ENCODE measurements at places on chromosomes 12 and 14. TPM values are rescaled to one million over a fixed set of nuclear protein-coding genes. Genes with fewer than 3 reads are reported as not detected.
A peak's percentile ranks its signal among the peaks of the same experiment; 100 is the strongest.

SLC2A14 gene
- not detected for total RNA-seq

DNA sequence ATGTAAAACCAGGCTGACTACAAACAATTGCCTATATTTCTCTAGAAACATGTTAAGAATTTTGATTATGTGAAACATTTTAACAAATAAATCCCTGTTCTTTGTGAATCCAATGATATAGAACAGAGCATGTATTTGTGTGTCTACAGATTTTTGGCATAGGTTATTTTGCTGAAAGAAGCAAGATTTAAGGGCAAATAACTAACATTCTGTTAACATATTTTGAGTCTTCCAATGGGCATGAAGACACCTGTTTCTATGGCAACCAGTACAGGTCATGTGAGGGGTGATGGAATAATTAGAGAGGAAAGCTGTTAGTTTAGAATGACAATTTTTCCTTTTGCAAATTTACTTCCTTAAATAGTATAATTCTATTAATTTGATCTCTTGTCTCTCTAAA lies 8.8 kb downstream of the ART4 start:
- no peak overlapping the region for H3K27ac ChIP-seq
- H3K27me3 ChIP-seq: no peaks in the 10 kb centered on the region
- no peaks in the 10 kb centered on the region for H3K36me3 ChIP-seq
- H3K4me3 ChIP-seq: no peak overlapping the region
- no peak for DNase-seq

DNA sequence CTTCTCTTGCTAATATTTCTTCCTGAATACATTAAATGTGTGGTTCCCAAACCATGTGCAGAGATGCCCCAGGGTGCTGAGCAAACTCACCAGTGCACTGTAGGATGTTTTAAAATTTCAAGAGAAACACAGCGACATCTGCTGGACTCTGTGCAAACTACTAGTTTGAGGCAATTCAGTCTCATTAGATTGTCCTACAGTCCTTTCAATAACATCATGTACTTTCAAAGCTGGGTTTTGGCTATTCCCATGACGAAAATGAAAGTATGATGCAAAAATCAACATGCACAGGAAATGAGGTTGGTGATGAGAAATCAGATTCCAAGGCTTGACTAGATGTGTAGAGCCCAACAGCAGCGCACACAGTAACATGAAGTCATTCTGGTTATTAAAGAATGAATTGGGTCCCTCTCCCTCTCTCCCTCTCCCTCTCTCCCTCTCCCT lies 66.3 kb downstream of the CLIP1 start:
- no peaks in the 10 kb centered on the region for H3K4me1 ChIP-seq
- H3K27me3 ChIP-seq: no peaks in the 10 kb centered on the region
- H3K4me3 ChIP-seq: no peak overlapping the region
- no peak overlapping the region for H3K27ac ChIP-seq

GRCh38 chr12:39420043-39420442 lies 22.9 kb downstream of the KIF21A start:
- no peaks in the 10 kb centered on the region for H3K27me3 ChIP-seq
- no peak overlapping the region for H3K4me3 ChIP-seq
- H3K4me1 ChIP-seq: no peaks in the 10 kb centered on the region
- DNase-seq: no peak
- H3K36me3 ChIP-seq: no peaks in the 10 kb centered on the region

RNF34 gene
- 30.2 TPM for total RNA-seq

DNA sequence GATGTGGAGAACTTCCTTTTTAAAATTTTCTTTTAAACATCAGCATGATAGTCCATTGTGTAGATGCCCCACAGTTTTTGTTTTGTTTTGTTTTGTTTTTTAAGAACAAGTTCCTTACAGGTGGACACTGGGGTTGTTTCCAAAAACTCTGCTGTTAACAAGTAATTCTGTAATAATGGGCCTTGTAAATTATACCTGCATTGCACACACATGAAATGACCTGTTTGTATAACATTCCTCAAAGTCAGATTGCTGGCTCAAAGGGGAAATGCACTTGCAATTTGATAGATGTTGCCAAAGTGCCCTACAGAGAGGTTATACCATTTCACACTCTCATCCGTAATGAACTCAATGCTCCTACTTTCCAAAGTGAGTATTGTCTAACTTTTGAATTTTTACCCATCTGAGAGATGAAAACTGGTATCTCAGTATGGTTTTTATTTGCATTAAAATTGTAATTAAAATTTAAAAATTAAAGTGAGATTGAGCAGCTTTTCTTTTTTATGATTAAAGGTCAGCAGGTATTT lies 89.2 kb downstream of the SPPL3 start:
- H3K4me3 ChIP-seq: no peak overlapping the region
- H3K27ac ChIP-seq: no peak overlapping the region
- H3K27me3 ChIP-seq: no peaks in the 10 kb centered on the region
- H3K36me3 ChIP-seq: no peaks in the 10 kb centered on the region

GRCh38 chr14:65103150-65103760 lies 938 bp upstream of the MAX start:
- H3K4me3 ChIP-seq: peak overlapping the region; percentile 85
- peak overlapping the region; percentile 64 for H3K27ac ChIP-seq

PRB2 gene
- not detected for total RNA-seq

RERG gene
- total RNA-seq: 31.9 TPM

- no peaks in the 10 kb centered on the region for H3K27me3 ChIP-seq
- no peaks in the 10 kb centered on the region for H3K36me3 ChIP-seq
- H3K27ac ChIP-seq: no peak overlapping the region
- no peaks in the 10 kb centered on the region for H3K4me1 ChIP-seq
- no peak overlapping the region for H3K4me3 ChIP-seq
Measured at GRCh38 chr12:84920331-84920730, 7.7 kb upstream of the SLC6A15 start.

GRCh38 chr12:24480766-24481449 lies 468.0 kb downstream of the BCAT1 start:
- no peaks in the 10 kb centered on the region for H3K36me3 ChIP-seq
- no peak for DNase-seq
- no peak overlapping the region for H3K27ac ChIP-seq
- H3K4me3 ChIP-seq: no peak overlapping the region
- H3K27me3 ChIP-seq: no peaks in the 10 kb centered on the region
- H3K4me1 ChIP-seq: no peaks in the 10 kb centered on the region

GRCh38 chr14:87908550-87908949 lies 84.4 kb downstream of the GALC start:
- no peaks in the 10 kb centered on the region for H3K36me3 ChIP-seq
- no peaks in the 10 kb centered on the region for H3K27me3 ChIP-seq
- no peak overlapping the region for H3K27ac ChIP-seq
- DNase-seq: no peak
- no peak overlapping the region for H3K4me3 ChIP-seq

DNA sequence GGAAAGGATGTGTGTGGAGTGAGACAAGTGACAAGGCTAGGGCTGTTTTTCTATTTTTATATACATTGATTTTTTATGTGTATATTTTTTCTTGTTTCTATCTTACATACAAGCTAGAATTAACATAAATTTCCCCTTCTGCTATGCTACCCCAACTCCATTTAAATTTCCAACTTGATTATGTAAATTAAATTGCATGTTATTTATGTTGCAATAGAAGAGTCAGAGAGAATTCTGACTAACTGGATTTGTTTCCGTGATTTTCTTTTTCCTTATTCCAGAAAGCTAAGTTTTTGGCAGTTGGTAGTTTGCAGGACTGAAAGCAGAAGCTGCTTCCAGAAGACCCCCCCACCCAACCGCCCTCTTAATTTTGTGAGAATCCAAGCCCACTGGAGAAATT lies 8.9 kb upstream of the YBX3 start:
- no peaks in the 10 kb centered on the region for H3K36me3 ChIP-seq
- H3K27me3 ChIP-seq: no peaks in the 10 kb centered on the region
- no peak for DNase-seq
- H3K4me1 ChIP-seq: no peaks in the 10 kb centered on the region
- H3K4me3 ChIP-seq: no peak overlapping the region

- H3K27me3 ChIP-seq: no peaks in the 10 kb centered on the region
- no peak overlapping the region for H3K27ac ChIP-seq
- H3K4me1 ChIP-seq: no peaks in the 10 kb centered on the region
- no peaks in the 10 kb centered on the region for H3K36me3 ChIP-seq
Measured at GRCh38 chr12:80756875-80757274, 40.2 kb downstream of the MYF5 start.

FAM90A1 gene
- total RNA-seq: not detected

GRCh38 chr14:103118663-103119404 lies 4.4 kb upstream of the TNFAIP2 start:
- peaks cover 64% of the 10 kb centered on the region for H3K4me1 ChIP-seq
- H3K36me3 ChIP-seq: no peaks in the 10 kb centered on the region
- no peak overlapping the region for H3K4me3 ChIP-seq
- DNase-seq: no peak
- H3K27ac ChIP-seq: peak overlapping the region; percentile 76

TRIM9 gene
- total RNA-seq: 2.2 TPM

ATL1 gene
- 6.9 TPM for total RNA-seq

- H3K36me3 ChIP-seq: no peaks in the 10 kb centered on the region
- H3K4me1 ChIP-seq: no peaks in the 10 kb centered on the region
- no peak overlapping the region for H3K4me3 ChIP-seq
- DNase-seq: no peak
Measured at GRCh38 chr12:76201758-76202157, 117.3 kb upstream of the NAP1L1 start.

A2ML1 gene
- total RNA-seq: 194 TPM

SDR9C7 gene
- 11.0 TPM for total RNA-seq

RNU4-1 gene
- under 0.01 TPM for total RNA-seq

GRCh38 chr14:51490205-51490604 lies 161.5 kb upstream of the FRMD6 start:
- H3K4me3 ChIP-seq: no peak overlapping the region
- no peak overlapping the region for H3K27ac ChIP-seq
- H3K36me3 ChIP-seq: no peaks in the 10 kb centered on the region
- H3K4me1 ChIP-seq: no peaks in the 10 kb centered on the region
- no peak for DNase-seq
- no peaks in the 10 kb centered on the region for H3K27me3 ChIP-seq

SERPINA12 gene
- total RNA-seq: 8.6 TPM

UNC79 gene
- total RNA-seq: 0.49 TPM

GRCh38 chr12:2239381-2239871 lies 186.6 kb downstream of the CACNA1C start:
- H3K27me3 ChIP-seq: no peaks in the 10 kb centered on the region
- no peak overlapping the region for H3K4me3 ChIP-seq
- no peak for DNase-seq
- no peak overlapping the region for H3K27ac ChIP-seq
- no peaks in the 10 kb centered on the region for H3K36me3 ChIP-seq

RNF212B gene
- not detected for total RNA-seq

- H3K4me1 ChIP-seq: peaks cover 50% of the 10 kb centered on the region
- no peaks in the 10 kb centered on the region for H3K36me3 ChIP-seq
- peak overlapping the region; percentile 85 for H3K4me3 ChIP-seq
- no peaks in the 10 kb centered on the region for H3K27me3 ChIP-seq
Measured at GRCh38 chr14:50531595-50532501, 521 bp downstream of the MAP4K5 start.
